ENCODE measurements at places on chromosomes 16 and 17.

- DNase-seq: no peak
Observed at GRCh38 chr17:79018370-79018695, 5.6 kb upstream of the C1QTNF1 start.

GRCh38 chr17:81237591-81238489 is 1.0 kb downstream of the TEPSIN start:
- DNase-seq: no peak

GRCh38 chr16:15963307-15963910 is 14.0 kb downstream of the ABCC1 start:
- DNase-seq: no peak

DNA sequence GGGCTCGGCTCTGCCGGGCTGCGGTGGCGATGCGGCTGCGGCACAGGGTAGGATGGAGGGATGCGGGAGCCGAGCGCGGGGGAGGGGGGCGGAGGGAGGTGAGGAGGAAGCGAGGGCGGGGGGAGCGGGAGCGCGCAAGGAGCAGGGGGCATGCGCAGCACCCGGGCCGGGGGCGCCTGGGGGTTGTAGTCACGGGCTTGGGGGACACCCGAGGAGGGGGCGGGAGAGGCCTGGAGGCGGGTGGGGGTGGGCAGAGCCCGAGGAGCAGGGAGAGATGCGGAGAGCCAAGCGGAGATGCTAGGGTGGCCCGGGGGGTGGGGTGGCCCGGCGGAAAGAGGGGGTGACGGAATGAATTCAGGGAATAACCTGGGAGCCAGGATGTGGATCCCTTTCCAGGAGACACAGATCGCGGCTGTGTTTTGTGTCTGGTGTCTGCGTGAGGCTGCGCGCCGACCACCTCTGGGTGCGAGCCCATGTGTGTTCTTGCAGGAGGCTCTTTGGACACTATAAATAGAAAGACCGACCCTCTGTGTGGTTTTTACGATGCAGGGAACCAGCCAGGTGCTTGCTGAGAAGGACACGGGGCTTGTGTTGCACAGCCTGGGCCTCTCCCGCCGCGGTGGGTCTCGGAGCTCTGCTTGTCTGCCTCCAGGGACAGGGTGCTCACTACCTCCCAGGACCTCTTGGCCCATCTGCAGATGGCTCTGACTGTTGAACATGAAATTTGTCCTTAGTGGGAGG is at the start of gene STX1B:
Gene STX1B (minus strand): TSS at position 54 of the 741 bp plus-strand sequence. CDS start 242 bp downstream, outside the sequence.
- no peak for DNase-seq

DNA sequence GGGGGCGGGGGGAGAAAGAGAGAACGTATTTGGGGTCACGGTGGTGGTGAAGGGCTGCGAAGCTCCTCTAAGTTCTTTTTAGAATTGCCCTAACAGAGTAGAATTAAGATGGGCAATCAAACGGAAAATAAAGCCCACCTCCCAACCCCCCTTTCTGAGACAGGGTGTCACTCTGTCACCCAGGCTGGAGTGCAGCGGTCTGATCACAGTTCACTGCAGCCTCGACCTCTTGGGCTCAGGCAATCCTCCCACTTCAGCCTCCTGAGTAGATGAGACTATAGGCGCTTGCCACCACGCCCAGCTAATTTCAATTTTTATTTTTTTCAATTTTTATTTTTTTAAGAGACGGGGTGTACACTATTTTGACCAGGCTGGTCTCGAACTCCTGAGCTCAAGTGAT is 710 bp upstream of the CAVIN1 start:
- no peak for DNase-seq

DNA sequence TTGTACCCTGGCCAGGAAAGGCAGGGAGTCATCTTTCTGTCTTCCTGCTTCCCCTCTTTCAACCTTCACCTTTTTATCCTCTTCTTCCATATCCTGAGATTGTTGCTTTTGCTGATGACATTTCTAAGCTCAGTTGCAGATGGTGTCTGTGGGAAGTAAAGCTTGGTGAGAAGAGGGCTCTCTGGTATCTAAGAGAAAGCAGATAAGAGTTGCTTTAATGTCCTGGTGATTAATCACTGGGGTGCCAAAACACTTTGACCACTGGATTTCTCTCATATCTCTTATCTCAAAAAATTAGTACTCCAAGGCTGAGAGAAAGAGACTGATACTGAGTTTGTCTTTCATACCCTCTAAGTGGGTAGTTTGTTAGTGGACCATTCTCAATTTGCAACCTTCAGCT is 71.3 kb downstream of the NEUROD2 start:
- no peak for DNase-seq

DNA sequence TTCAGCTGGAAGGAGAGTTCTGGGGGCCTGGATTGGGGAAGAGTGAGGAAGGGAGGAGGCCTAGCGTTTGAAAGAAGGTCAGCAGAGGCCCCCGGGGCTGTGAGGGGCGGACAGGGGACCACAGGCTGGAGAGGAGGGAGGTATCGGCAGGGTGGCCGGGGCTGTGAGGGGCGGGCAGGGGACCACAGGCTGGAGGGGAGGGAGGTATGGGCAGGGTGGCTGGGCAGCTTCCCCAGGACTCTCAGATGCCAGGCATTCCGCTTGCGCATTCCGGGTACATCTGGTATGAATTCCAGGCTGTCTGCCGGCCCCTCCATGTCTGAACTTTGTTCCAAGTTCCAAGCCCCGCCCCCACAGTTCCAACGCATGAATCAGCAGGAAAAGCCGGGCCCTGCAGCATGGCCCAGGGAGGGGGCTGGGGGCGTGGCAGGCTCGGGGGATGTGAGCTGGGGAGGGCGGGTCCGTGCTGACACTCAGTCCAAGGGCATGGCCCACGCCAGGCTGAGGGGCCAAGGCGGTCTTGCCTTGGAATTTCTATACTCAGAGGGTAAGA is 4.3 kb upstream of the TLCD2 start:
- peak; percentile 35 for DNase-seq

GRCh38 chr17:32253117-32253611 is 12.5 kb upstream of the RHBDL3 start:
- DNase-seq: peak; percentile 52

- DNase-seq: no peak
Observed at GRCh38 chr16:83581082-83581481, 226.7 kb upstream of the HSBP1 start.

DNA sequence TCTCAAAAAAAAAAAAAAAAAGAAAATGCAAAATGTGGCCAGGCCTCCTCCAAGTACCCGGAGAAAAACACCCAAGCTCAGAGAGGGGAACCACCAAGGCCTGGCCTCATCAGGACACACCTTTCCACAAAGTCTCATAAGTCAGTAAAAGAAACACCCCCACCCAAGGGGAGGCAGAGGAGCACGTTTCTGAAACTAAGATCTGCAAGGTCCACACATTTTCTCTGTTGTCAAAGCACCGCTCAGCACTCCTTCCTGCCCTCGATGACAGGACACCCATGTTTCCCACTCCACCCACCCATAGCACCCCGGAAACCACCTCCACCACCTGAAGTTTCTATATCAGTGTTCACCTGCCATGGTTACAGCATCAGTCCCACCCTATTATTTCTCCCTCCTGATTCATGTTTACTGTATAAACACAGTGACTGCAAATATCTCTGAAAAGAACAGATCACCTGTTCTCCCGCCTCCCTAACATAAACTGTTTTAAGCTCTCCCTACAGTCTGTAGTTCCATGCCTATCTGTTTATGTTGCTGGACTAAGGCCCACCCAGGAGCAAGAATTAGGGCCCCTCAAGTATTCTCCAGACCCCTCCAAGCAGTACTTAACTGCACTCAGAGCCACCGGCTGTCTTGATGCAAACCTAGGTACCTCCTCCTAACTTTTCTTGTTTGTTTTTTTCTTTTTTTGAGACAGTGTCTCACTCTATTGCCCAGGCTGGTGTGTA is 2.0 kb downstream of the CORO7 start:
- no peak for DNase-seq

GRCh38 chr17:4576729-4577322 is 7.5 kb upstream of the SMTNL2 start:
- DNase-seq: no peak
